ENCODE measurements at places on chromosomes 1 and 21.

DNA sequence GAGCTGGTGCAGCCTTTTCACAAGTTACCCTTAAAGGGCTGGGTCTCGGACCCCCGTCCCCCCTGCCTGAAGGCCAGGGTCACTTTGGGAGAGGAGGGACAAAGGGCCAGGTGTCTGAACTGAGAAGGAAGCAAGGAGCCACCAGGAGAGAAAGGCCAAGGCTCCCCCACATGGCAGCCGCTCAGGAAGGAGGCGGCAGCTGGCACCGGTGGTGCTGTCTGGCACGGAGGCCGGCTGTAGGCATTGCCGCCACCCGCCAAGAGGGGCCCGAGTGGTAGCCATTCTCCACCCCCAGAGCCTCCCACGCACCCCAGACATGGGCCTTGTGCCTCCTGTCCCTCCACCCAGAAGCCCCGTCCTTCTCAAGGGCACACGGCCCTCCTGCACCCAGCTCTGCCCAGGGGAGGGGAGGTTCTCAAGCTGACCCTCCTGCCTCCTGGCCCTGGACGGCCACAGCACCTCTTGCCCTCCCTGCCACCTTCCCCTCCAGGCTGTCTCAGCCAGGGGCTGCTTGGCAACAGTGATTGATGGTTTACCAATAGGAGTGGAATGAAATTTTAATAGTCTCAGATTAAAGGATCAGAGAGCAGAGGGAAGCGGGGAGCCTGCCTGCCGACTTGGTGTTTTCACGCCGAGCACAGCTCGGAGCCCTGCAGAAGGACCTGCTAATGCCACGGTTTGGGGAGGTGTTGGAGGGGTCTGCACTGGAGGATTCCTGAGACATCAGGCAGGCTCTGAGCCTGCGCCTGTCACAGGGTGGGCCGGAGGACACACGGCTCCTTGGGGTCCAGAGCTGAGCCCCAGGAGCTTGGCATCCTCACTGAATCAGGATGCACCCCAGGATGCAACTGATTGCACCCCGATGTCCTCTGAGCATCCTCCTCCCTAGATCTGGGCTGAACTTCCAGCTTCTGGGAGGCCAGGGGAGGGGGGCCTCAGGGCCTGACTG lies 211.9 kb upstream of the VAMP3 start:
- no peak for DNase-seq

- DNase-seq = no peak
These were observed 197.1 kb downstream of the AJAP1 start for GRCh38 chr1:4851385-4852065.

DNA sequence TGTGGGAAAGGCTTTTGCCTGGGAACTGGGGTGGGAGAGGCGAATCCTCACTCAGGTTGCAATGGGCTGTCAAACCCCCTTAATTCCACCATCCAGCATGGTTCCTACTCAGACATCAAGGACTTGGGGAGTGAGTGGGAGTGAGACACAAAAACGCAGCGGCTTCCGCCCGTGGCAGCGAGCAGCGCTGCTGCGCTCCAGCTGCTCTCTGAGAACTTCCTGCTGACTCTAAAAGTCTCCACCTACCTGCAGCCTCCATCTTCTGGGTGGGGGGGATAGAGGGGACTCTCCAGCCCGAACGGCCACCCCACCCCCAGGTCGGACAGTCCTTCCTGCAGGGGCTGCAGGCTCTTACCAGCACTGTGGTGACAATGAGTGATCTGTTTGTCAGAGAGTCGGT lies 184.4 kb downstream of the GRIK3 start:
- no peak for DNase-seq

- DNase-seq = no peak
These were observed 73.4 kb upstream of the TTC34 start for GRCh38 chr1:2874607-2875480.

GRCh38 chr21:15060543-15061175 lies 4.1 kb downstream of the NRIP1 start:
- no peak for DNase-seq

GRCh38 chr1:245094092-245094491 lies 60.7 kb upstream of the KIF26B start:
- no peak for DNase-seq

GRCh38 chr1:206575894-206576737 lies 36.1 kb downstream of the EIF2D start:
- no peak for DNase-seq

GRCh38 chr1:42686418-42686817 lies 4.2 kb downstream of the YBX1 start:
- DNase-seq = no peak

GRCh38 chr21:35319684-35320283 lies 270.7 kb upstream of the RUNX1 start:
- DNase-seq = no peak

- no peak for DNase-seq
These were observed 167.7 kb upstream of the TNR start for GRCh38 chr1:175911138-175911537.

DNA sequence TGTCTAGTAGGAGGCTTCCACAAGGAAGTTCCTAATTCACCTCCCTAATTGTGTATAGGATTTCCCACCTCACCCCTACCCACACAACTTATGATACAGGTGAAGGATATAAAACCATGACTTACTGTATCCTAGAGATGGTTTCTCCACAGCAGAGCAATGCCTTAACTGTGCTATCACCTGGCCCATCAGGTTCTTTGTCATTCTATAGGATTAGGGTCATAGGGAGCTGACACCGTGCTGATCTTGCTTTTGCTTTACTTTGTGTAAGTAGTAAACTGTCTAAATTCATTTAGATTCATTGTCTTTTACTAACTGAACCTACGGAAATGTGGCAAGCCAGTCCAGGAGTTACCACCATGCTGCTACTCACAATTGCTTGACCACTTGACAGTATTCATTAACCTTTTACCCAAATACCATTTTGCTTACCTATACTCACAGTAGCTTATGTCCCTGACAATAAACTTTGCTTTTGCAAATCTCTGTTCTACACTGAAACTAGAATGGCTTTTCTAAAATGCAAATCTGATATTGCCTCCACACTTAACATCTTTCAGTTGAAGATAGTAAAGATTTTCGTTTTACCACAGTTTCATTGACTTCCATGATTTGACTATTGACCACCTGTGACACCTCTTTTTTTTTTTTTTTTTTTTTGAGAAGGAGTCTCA lies 147.6 kb downstream of the IFI44 start:
- no peak for DNase-seq

DNA sequence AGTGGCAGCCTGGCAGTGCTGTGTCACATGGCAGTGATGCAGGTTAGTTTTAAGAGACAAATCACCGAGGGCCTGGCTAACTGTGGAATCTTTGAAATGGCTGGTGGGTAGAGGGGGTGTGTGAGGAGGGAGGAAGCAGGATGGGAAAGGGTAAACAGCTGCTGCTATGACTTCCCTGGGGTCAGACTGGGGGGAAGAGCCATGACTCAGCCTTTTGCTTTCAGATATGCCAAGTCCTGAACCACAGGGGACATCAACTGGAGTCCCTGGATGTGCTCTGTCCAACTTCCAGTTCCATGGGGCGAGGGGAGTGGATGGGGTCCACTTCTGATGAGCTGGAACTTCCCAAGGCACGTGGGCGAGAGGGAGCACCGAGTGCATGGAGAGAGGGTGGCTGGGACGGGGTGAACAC lies 121.1 kb upstream of the ADAR start:
- peak; percentile 73 for DNase-seq

DNA sequence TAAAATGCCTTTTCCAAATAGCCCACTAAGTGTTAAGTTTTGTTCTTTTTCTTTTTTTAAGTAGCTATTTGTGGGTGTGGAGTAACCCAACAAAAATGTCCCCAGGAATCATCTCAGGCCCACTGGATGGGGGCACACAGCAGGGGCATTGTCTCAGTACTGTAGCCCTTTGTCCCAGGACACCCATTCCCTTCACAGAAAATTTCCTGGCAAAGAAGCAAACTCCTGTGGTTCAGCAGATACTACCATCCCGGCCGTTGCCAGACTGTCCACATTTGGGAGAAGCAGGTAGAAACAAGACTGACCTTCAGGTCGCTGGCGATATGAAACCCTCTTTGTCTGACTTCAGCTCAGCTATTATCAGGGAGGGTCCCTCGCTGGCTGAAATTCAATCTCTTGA lies 23.7 kb upstream of the SRRM1 start:
- DNase-seq = no peak

DNA sequence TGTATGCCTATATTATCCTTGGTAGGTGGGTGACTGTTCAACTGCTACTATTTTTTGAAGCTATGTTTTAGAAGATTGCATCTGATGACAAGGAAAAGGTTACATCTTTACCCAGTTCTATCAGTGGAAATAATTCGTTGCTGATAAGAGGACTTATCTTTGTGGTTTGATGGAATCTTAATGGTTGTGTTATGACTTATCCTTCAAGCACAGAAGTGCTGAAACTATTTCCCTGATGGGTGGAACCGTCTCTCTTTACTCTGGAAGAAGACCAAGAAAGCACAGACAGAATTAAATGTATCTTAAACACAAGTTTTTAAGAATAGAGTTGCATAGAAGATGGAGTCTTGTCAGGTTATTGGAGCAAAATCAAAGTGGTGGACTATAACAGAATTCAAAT lies 437.7 kb upstream of the KAZN start:
- DNase-seq = no peak

GRCh38 chr1:105485207-105485606 lies 1571.3 kb upstream of the PRMT6 start:
- peak; percentile 81 for DNase-seq

GRCh38 chr1:150322310-150322709 lies 977 bp downstream of the PRPF3 start:
- peak; percentile 48 for DNase-seq

DNA sequence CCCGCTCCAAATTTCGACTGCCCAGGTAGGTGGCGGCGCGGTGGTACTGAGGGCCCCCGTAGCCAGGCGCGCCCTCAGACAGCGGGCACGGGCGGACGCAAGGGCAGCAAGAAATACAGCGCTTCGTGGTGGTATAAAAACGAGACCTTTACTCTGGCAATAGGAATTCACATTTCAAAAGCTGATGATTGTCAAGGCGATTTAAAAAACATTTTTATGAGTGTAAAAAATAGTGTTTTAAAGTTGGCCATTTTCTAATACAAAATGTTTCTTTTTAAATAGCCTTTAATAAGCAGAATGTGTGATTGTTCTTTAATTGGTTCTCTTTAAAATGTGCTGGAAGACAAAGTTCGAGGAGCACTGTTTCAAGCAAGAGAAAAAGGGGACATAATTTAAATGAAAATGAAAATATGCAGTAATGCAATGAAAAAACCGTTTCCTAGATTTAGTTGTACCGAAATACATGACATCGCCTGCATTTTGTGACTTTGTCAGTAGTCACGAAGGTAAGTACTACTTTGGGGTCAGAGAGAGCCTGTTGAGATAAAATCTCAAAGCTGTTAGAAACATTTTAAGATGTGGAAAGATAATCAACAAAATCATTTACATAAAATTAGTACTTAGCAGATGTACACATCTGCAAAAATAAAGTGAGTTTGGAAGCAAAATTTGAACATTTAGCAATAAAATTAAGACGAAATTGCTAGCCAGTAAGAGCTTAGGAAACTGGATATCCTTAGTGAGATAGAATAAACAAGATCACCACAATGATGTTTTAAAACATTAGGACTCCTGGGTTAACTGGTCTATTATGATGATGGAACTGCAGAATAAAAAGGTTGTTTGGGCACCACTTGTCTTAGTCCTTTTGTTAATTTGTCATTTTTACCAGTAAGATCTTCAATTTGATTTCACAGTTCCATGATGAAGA lies 1.1 kb upstream of the PSMG1 start:
- no peak for DNase-seq

GRCh38 chr1:115164484-115164883 lies 75.2 kb upstream of the TSPAN2 start:
- peak; percentile 78 for DNase-seq

DNA sequence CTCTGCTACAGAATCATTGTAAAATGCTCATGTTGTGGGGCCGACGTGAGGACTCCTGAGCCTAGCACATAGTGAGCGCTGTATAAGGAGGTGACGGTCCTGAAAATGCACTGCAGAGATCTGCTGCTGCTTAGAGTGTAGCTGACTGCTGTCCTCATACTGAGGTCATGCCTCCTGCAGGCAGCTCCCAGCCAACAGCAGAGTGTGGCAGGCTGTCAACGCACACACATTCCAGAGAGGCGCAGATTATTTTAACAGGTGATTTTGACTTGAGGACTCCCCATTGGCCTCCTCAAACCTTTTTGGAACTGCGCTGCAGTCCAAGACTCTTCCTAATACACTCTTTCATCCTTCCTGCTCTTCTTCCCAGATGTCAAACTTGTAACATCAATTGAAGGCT lies 119.8 kb upstream of the KCNJ6 start:
- DNase-seq = no peak

- DNase-seq = no peak
These were observed 68.4 kb downstream of the KLHDC7A start for GRCh38 chr1:18549106-18549505.

DNA sequence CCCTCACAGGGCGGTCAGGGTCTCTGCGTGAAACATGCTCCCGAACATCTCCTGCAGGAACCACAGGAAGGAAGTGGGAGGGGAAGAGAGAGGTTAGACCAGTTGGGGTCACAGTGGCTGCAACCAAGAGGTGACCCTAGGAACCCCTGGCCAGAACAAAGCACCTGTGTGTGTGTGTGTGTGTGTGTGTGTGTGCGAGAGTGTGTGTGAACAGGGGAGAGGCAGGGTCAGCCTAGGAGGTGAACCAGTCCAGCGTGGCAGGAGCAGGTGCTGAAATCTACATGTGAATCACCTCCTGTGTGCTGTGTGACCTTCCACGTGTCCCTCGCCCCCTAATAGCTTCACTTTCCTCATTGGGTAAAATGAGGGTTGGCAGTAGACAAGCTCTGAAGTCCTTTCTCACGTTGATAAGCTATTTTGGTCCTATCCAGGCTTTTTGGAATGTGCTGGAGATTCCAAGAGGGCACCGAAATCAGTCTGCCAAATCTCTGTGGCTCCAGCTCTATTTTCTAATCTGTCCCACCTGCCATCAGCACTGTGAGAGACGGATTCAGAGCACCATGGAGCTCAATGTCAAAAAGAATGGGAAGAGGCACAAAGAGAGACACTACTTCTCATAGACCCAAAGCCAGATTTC lies 27.8 kb downstream of the SLC26A9 start:
- DNase-seq = no peak

DNA sequence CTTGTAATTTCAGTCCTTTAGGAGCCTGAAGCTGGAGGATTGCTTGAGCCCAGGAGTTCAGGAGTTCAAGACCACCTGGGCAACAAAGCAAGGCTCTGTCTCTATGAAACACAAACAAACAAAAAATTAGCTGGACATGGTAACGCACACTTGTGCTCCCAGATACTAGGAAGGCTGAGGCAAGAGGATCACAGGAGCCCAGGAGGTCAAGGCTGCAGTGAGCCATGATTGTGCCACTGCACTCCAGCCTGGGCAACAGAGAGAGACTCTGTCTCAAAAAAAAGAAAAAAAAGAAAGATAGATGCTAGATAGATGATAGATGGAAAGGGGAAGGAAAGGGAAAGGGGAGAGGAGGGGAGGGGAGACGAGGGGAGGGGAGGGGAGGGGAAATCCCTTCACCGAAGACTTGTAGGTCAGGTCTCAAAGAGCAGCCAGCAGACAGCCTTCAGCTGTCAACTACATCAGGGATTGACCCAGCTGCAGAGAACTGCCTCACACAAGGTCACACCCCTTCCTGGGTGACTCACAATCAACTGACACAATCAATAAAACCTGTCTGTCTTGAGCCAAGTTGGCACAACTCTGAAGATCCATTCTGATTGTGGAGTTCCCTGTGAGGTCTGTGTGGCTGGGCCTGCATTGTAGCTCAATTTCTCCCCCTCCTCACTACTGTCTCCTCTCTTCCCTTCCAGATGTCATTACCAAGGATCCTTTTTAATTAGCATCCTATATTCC lies 200.6 kb downstream of the RGS7 start:
- peak; percentile 79 for DNase-seq

Measured in fibroblast of mammary gland (primary cell).